NCI-H446 (cell line): ENCODE measurements at places on chromosomes 12 and 14.

DNA sequence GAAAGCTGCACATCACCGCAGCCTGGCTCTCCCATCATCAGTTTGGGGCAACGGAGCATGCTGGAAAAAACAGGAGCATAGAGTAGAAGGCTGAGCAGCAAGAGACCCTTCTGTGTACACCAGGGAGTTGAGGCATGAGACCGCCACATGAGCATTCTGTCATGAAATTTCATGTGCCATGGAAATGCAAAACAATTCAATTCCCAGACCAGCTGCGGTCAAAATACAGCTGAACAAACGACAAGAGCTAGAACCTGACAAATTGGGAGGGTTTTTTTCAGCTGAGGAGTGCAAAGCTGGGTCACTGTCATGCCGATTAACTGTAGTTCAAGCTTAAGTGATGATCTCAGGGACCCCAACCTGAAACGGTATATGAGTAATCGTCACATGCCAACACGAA is 37.1 kb downstream of the TMEM30B start:
- no peak for DNase-seq

GRCh38 chr12:54684636-54685630 is 36.8 kb upstream of the DCD start:
- DNase-seq: no peak

DNA sequence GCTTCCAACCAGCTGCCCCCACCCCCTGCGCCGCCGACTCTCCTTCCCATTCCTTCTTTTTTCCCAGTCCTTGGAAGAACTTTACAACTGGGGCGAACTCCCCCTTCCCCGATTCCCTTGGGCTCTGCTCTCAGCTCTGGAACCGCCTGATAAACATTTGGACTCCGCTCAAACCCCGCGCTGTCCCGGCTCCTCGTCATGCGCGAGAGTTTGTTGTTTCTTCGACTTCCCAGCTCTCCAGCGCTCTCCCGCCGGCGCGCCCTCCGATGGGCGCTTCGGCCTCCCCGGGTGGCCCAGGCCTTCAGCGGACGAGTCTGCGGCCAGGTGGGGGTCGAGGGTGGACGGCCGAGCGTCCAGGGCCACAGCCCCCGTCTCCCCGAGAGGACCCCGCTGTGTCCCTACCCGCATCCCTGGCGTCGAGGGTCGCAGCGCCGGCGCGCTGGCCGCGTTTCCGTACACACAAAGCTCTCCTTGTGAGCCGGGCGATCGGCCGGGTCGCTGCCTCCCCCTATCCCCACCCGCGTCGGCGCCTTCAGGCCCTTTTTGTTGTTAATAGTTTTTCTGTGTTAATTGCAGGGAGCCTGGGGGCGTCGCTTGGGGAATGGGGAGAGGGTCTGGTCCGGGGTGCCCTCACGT is 847 bp downstream of the MMP14 start:
- DNase-seq: no peak

GRCh38 chr12:131434208-131435125 is 276.4 kb upstream of the SFSWAP start:
- no peak for DNase-seq

DNA sequence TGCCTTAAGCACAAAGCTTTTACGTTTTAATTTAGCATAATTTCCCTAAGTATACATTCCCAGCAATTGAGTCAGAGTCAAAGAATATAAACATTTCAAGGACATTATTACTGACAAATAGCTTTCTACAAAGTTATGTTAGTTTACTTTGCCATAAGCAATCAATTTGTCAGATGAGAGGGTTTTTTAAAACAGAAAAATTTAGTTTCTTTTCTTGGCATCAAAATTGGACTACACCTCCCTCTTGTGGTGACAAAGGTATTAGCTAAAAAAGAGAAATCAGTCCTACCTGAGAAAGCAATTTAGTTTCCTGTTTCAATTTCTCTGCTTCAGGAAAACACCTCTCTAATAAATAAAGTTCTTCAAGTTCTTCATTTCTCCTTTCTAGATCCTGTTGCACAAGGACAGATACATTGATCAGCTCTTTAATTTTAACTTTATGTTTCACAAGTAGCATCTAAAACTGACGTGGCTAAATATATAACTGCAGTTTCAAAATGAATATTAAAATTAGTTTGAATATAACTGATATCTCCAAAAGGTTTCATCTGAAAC is 39.9 kb downstream of the DNAI7 start:
- DNase-seq: no peak

DNA sequence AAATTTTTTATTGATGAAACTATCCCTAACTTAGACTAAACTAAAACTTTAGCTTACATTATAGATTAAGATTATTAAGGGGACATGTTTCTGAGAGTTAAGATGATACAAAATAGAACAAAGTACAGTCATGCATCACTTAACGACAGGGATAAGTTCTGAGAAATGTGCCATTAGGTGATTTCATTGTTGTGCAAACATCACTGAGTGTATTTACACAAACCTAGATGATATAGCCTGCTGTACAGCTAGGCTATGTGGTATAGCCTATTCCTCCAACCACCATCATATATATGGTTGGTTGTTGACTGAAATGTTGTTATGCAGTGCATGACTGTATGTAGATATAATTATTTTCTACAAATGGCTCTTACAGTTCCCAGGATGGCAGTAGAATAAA is 46.5 kb downstream of the ATP6V1D start:
- no peak for DNase-seq

DNA sequence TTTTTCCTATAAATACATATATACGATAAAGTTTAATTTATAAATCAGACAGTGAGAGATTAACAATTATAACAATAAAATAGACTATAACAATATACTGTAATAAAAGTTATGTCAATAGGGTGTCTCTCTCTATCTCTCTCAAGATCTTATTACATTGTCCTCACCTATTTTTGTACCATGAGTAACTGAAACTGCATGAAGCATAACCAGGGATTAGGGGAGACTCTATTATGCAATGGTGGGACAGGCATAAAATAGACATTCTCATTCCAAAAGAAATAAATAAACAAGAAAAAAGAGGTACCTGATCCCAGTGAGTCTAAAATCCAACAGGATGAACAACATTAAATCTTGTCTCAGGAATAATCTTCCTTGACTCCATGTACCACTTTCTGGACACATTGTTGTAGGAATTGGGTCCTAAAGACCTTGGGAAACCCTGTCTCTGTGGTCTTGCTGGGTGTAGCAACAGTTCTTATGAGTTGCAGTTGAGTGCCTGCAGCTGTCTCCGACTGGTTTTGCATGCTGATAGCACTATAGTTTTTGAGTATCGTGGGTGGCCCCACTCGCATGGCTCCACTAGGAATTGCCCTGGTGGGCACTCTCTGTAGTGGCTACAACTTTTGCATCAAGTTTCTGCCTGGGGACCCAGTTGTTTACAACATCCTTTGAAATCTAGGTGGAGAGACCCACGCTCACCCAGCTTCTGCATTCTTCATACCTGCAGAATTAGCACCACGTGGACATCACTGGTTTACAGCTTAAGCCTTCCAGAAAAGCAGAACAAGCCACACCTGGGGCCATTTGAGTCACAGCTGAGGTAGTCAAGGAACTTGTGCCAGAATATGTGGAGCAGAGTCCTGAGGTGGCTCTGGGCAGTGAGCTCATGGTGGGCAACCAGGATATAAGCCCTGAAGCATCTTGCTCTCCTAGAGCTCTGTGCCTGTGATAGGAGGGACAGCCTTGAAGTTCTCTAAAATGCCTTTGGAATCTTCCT is 204.7 kb downstream of the KITLG start:
- DNase-seq: no peak

- DNase-seq: no peak
Observed at GRCh38 chr12:47356129-47356700, 276.5 kb upstream of the AMIGO2 start.

GRCh38 chr12:103755425-103755824 is 85.6 kb downstream of the NT5DC3 start:
- no peak for DNase-seq
